Brain microvascular endothelial cell (primary cell): ENCODE measurements at places on chromosomes 1 and 21.

DNA sequence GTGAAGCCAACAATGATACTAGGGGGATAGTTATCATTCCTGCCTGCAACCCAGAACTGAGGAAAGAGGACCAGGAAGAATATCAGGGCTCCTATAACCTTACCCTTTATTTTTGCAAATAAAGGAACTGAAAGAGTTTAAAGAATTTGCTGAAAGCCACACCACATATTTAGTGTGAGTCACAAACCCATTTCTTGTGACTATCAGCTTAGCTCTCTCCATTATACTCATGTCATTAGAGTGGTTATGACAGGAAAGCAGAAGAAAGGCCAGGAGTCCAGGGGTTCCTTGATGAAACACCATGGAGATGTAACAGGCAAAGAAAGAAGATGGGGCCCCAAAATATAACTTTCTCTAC is 141.1 kb upstream of the SAMSN1 start:
- no peak for DNase-seq

DNA sequence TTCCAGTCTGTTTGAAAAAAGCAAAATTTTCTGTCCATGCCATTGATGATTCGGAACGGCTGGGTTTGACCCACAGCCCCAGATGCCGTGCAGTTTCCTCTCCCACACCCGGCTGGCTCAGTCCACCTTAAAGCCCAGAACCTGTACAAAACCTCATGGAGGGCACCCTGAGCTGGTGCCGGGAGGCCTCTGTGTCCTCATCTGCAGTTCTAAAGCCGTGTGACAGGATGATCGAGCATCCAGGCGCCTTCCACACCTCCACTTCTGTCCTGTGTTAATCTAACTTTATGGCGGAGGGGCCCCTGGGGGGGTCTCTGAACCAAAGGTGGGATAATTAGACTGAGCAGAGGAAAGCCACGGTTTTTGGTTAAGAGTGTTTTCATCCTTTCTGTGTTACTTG is 49.6 kb downstream of the SLC37A1 start:
- no peak for DNase-seq

GRCh38 chr1:72780212-72780611 is 497.9 kb upstream of the NEGR1 start:
- DNase-seq: no peak

DNA sequence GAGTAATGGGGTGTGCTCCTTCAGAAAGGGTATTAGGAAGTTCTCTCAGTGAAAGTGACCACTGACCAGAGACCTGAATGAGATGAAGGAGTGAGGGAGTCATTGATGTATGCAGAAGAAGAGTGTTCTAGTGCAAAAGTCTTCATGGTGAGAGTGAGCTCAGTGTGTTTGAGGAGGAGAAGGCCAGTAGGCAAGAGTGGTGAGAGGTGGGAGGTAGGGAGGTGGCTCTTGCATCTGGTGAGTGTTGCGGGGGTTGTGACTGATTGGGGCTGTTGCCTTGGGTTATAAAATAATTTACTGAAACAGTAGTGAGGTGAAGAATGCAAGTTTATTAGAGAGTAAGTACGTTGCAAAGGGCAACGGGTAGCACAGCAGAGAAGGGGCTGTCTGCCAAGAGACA is 26.2 kb downstream of the FMN2 start:
- no peak for DNase-seq
